SIG-M5 (cell line): ENCODE measurements at places on chromosomes 5 and 9.

DNA sequence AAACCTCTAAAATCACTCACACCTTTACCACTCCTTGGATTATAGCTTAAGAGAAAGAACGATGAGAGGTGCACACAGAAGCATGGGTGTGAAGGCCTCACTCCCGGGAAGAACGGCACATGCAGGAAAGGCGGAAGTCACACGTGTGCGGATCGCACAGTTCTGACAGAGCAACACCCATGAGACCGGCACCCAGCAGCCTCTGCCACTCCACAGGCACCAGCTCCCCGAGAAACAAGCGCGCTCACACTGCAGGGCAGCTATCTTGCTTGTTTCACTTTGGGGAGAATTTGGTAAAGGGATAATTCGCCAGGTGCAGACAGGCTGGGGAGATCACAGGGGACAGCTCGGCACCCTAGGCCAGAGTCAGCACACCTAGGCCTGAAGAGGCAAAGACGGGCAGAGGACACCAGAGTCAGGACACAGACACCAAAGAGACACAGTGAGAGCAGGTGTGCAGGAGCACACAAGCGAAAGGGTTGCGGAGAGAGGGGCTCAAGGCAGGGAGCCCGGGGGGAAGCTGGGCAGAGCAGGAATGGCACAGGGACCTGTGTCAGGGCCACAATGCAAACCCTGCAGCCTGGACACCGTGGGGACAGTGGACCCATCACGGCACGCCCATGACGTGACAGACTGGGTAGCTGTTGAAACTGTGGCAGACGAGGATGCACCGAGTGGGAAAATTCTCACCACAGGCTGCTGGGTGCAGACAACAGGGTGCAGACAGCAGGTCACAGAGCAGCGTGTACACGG lies 81.7 kb downstream of the CAMSAP1 start:
- DNase-seq, result no peak

DNA sequence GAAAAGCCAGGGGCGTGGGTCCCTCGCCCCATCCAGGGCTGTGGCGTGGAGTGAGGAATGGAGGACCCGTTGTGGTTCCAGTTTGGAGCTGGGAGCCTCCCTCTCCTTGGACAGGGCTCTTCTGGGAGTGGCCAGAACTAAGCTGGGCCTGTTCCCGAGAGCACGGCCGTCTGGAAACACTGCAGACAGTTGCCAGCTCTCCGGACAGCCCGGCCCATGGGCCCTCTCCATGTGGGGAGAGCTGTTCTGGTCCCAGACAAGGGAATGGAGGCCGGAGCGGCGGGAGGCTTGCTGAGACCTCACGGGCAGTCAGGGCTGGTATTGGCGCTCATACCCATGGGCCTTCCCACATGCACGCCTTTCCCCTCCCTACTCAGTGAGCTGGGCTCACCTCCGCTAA lies 45.2 kb upstream of the FCN2 start:
- DNase-seq, result no peak

- DNase-seq, result no peak
These were observed 62.1 kb downstream of the PCSK1 start for GRCh38 chr5:96370976-96371375.

DNA sequence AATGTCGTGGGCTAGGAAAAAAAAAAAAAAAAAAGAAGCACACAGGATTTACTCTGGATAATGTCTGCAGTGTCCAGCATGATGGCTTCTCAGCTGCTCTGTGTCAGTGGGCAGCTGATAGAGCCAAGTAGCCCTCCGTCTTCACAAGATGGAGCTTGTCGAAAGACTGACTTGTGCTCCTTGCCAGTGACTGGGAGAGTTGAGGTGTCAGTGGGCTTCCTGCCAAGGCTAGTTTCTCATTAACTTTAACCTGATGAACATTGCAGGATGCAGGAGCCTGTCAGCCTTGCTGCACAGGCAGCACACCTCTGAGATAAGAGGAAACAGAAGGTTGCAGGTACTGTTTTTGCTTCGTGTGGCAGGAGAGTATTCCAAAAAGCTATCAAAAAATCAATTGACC lies 171.4 kb upstream of the SGCD start:
- no peak for DNase-seq

- no peak for DNase-seq
These were observed 37.3 kb downstream of the ARHGAP26 start for GRCh38 chr5:142807372-142807911.

DNA sequence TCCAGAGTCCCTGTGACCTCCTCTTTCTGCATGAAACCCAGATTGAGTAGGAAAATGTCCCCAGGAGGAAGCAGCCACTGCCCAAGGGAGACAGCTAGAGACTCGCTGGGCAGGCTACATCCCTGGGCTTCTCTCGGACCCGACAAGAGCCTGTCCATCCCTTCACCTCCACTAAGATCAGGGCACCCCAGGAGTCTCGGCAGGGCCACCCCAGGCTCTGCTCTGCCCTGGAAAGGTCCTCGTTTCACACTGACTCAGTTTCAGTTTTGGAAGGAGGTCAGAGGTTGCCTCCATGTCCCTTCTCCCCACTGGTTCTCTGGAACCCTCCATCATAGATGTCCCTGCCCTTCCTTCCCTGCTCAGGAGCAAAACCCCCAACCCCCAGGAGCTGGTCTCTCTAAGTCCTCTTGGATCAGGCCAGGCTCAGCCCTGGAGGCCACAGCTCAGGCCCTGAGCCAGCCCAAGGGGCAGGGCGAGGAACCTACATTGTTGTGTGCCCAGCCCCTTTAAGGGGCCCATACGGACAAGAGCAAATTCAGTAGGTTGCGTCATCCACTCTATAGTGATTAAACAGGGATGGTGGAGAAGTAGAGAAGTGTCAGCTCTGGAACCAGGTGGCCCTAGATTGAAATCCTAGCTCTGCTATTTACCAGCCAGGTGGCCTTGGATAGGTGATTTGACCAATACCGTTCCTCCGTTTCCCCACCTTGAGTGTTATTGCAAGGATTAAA lies 37.4 kb downstream of the C9orf50 start:
- DNase-seq, result peak; percentile 17

DNA sequence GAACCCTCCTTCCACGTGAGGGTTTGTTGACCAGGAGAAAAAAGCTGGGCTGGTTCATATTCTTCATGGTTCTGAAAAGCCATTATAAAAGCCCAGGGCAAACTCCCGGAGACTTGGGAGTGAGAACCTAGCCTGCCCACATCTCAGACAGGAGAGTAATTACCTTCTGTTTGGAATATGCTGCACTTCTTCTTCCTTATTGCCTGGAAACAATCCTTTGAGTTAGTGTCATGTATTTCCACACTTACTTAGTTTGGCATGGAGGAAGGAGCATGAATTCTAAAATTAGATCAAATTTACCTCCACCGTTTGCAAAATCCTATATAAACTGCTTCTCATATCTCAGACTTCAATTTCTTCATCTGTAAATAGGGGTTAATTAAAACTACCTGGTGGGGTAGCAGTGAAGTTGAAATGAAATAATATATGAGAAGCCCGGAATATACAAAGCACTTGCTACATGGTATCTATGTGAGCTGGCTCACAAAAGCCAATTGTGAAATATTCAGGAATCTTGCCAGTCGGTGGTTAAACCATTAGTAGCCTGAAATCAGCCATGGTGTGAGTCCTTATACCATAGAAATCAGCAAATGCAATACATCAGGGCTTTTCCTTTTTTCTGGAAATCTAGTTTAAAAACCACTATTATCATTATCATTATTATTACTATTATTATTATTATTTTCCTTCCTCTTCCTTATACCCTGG lies 140.0 kb upstream of the RAD23B start:
- DNase-seq, result no peak

DNA sequence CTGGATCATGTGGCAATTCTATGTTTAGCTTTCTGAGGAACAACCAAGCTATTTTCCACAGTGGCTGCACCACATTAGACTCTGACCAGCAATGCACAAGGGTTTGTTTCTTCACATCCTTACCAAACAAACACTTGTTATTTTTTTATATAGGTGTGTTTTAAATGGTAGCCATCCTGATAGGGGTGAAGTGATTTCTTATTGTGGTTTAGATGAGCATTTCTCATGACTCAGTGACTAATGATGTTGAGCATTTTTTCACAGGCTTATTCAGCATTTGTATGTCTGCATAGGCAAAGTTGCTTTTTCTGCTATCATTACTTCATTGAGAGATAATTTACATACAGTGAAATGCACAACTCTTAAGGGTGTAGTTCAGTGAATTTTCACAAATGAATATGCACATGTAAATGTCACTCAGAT lies 36.0 kb downstream of the ANKRD33B start:
- no peak for DNase-seq

DNA sequence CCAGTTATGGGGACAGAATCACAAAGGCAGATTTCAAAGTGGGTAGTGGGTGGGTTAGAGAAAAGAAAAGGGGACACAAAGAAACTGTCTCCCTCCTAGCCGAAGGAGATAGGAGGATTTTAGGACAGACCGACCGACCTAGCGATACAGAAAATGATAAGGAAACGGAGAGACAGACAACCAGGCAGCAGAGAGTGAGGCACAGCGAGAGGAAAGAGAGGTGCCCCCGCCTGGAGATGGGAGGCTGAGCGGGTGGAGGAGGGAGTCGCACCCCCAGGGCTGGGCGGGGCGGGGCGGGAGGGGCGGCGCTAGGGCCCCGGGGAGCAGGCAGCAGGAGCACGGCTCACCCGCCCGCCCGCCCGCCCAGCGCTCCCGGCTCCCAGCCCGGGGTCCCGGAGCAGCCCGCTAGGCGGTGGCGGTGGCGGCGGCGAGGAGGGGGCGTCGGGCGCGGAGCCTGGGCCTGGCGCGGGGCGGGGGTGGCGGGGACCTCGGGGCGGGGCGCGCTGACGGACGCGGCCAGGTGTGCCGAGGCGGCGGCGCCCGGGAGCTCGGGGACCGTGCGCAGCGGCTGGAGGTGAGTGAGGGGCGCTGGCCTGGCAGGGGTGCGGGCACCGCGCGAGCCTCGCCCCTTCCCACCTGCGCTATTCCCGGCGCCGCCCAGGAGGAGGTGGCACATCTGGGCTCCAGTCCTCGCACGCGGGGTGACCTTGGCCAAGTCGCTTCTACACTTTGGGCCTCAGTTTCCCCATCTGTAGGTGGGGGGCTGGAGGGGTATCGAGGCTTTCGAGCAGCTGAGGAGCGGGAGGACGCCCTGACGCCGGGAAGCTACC lies 15.9 kb upstream of the SYNPO start:
- no peak for DNase-seq

DNA sequence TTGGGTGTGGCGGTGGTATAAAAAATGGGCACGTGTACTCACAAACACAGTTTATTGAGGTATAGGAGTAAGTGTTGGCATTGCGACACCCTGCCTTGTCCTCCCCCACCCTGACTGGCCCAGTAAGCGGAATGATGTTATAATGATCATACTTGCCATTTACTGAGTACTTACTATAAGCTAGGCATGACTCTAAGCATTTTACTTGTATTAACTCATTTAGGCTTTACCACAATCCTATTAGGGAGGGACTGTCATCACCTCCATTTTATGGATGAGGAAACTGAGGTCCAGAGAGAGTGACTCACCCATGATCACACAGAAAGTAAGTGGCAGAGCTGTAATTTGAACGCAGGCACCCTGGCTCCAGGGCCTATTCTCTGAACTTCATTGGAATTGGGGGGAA lies 2.3 kb downstream of the SMIM3 start:
- DNase-seq, result no peak

DNA sequence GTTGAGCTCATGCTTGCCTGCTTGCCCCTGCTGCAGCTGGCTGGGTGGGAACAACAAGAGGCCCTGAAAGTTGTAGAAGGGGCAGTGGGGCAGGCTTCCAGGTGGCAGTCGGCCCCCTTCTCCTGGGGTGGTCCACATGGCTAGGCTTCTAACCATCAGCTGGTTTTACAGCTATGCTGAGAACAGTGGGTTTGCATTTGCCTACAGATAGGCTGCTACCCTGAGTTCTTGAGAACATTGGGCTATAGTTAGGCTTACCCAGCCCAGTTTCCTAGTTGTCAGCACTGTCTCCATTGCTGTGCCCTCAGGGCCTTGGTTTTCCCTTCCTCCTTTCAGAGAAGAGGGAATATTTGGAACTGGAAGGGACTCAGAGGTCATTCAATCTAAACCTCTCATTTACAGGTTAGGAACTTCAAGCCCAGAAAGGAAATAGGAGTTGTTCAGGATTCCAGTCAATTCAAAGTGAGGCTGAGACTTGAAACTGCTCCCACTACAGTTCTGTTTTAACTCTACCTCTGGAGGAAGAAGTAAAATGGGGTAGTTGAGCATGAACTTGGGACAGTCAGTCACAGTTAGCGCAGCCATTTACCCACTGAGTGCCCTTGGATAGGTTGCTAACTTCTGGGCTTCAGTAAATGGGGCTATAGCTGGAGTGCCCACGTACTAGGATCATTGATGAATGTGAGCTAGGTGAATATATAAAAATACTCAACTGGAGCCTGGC lies 11.5 kb downstream of the LARP1 start:
- no peak for DNase-seq

GRCh38 chr5:123273984-123274383 lies 149.2 kb downstream of the CEP120 start:
- no peak for DNase-seq

DNA sequence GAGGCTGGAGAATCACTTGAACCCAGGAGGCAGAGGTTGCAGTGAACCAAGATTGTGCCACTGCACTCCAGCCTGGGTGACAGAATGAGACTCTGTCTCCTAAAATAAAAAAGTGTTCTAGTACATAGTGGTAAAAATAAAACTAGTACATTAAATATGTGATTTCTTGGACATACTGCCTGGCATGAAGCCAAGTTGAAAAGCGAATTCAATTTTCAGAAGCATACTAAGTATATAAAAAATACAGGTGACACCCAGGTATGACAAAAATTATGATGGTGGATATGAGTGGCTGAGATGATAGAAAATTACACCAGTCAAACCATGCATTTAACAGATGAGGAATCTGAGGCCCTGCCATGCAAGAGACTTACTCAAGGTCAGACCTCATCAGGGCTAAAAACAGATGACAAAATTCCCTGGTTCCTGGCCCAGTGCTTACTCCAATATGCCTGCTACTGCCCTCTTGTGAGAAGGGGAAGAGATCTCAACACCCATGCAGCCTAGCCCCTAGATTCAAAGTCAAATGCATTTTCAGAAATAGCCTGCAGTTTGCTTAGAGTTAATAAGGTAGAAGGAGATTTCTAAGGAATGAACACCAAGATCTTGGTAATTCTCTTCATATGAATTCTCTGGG lies 46.6 kb upstream of the GNPDA1 start:
- no peak for DNase-seq

DNA sequence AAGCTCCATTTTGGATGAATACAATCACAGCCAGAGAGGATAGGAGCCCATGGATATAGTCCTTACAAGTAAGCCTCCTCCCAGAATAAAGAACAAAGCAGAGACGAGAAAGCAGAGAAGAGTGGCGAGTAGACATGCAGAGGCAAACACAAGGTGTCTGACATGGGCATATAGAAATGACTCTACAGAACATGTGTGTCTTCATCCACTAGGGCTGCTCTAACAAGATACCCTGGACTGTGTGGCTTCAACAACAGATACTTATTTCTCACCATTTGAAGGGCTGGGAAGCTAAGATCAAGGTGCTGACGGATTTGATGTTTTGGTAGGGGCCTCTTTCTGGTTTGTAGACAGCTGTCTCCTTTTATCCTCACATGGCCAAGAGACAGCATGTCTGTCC lies 32.3 kb upstream of the FER start:
- no peak for DNase-seq
